ENCODE measurements at places on chromosomes 12 and 14.

- DNase-seq: no peak
Measured at GRCh38 chr12:31880340-31880739, 78.9 kb upstream of the RESF1 start.

DNA sequence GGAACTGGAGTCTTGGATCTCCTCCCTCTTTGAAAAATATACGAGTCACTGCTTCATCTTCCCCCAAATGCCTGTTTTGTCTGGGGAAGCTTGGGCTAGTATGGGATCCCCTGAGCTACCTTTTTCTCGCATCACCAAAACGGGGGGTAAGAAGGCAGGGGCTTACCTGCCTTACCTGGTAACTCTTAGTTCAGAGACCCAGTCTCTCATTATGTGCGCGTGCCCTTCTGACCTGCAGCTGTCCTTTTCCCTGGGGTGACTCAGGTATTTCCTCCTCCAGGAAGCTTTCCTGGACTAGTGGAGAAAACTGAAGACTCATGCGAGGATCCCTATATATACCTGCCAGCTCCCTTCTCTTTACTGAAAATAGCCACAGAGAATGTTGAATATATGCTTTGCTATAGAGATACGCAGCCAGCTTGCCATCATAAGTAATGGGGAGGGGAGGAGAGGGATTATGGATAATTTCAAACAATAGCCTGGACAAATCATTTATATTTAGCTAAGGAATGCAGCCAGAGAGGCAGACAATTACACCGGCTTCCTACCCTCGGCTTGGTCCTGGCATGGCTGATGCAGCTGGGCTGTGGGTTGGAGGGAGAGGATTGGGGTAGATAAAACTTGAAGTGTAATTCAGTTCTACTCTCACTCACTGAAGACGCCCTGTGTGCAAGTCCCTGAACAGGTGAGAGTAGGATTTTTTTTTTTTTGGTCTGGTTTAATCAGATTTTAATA is 1.1 kb downstream of the TSPAN9 start:
- no peak for DNase-seq

- DNase-seq: no peak
Measured at GRCh38 chr14:100079726-100080005, 14.4 kb downstream of the EVL start.

GRCh38 chr14:87094913-87095312 is 898.1 kb downstream of the GALC start:
- DNase-seq: no peak

- no peak for DNase-seq
Measured at GRCh38 chr14:72186523-72186922, 254.3 kb downstream of the RGS6 start.

DNA sequence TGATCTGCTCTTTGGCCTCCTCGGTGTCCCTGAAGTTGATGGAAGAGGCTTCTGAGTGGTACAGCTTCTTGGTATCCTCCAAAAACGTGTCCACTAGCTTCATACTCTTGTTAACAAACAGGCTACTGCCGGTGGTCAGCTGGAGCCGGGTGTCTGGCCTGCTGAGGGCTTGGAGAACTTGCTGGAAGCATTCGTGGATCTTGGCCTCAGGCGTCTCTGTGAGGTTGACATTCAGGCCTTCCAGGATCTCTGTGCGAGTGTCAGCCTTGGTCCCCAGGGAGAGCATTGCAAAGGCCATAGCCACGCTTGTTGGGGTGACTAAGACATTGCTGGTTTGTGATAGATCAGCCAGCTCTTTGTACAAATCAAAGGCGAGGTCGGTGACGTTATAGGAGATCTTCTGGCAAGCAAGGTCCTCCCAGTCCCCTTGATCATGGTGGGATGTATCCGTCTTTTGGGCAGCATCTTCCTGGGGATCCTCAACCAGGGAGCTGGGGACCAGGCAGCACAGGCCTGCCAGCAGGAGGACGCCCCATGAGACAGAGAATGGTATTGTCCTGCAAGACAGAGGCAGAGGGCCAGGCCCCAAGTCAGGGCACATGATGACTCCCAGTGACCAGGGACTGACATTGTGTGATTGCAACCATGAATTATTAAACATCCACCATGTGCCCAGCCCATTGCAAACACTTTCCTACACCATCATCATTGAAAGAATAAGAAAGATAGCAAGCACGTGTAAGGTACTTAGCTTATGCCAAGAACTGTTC is 22.1 kb downstream of the SERPINA1 start:
- no peak for DNase-seq

GRCh38 chr12:96294831-96295230 is 100.7 kb downstream of the ELK3 start:
- no peak for DNase-seq

Measured in T47D (cell line).